ENCODE measurements at places on chromosomes 16 and 17.
A peak's percentile ranks its signal among the peaks of the same experiment; 100 is the strongest.

- DNase-seq, result no peak
These were observed at the start of gene NXPH3 for GRCh38 chr17:49575679-49576087. NXPH3 (plus strand) TSS chr17:49575871; CDS start chr17:49576220, 349 bp downstream.

- DNase-seq, result no peak
These were observed 236.6 kb downstream of the GSG1L start for GRCh38 chr16:27826893-27827289.

DNA sequence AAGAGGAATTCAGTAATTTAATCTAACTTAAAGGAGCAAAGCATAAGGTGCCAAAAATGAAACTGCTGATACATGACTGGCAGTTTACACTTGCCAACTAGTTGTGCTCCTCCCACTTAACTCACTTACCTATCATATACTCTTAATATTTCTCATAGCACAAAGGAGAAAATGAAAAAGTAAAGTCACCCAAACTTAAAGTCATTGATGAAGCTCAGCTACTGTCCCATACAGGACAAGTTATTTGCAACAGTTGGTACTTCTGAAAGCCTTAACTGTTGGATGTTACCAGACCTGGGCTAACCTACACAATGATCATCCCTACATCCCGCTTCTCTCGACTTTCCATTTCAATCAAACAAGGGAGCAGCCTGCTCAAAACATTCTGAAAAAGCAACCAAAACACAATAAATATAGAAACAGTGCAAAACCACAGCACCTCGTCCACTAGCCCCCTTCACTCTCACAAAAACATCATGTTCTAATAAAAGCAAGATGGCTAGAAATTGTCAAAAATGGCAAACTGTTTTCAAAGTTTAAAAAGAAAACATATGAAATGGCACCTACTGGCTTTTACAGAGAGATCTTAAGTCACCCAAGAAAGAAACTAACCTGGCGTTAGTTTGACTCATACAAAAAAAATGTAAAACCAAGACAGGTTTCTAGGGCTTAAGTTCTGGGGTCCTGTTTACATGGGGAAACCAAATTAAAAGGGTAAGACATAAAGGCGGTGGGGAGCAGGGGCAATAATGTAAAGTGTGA is 868 bp downstream of the MED13 start:
- peak; percentile 15 for DNase-seq

GRCh38 chr17:6061290-6061689 is 8.9 kb upstream of the WSCD1 start:
- DNase-seq, result no peak

GRCh38 chr17:14014657-14015056 is 54.6 kb upstream of the COX10 start:
- DNase-seq, result no peak

DNA sequence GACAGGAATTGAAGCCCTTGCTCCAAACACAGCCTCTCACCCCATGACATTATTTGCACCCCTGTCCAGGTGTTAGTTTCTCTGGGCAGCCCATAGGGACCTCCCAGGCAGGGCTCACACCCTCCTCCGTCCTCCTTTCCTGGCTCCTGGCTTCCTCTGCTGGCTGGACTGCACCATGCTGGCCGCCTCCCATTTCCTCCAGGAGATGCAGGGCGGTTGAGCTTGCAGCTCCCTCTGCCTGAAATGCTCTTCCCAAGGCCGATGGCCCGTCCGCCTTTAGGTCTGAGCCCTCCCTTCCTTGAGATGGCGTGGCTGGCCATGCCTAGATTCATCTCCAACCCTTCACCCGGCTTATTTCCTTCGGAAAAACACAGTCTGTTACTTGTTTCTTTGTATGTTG is 334.8 kb downstream of the SNX29 start:
- no peak for DNase-seq

DNA sequence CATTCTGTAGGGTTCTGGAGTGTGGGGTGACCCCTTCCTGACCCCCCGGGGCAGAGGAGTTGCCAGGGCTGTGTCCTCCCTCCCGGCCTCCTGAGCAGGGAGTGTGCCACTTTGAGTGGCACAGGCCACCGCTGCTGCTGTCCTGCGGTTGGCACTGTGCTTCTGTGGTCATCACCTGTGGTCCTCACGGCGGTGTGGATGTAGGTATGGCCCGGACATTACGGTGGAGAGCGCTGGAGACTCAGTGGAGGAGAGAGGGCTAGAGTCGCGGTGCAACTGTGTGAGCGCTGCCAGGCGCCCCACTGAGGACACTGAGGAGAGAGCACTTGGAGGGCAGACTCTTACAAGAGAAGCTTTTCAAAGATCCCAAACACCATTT is 39.1 kb downstream of the PGS1 start:
- no peak for DNase-seq

GRCh38 chr16:79717333-79718137 is 117.0 kb upstream of the MAF start:
- DNase-seq, result no peak

- DNase-seq, result no peak
These were observed 183.1 kb downstream of the CYLD start for GRCh38 chr16:50924759-50925545.

GRCh38 chr17:40056379-40057015 is 2.3 kb upstream of the MED24 start:
- no peak for DNase-seq

GRCh38 chr17:60900688-60901087 is 223.0 kb downstream of the BCAS3 start:
- no peak for DNase-seq

DNA sequence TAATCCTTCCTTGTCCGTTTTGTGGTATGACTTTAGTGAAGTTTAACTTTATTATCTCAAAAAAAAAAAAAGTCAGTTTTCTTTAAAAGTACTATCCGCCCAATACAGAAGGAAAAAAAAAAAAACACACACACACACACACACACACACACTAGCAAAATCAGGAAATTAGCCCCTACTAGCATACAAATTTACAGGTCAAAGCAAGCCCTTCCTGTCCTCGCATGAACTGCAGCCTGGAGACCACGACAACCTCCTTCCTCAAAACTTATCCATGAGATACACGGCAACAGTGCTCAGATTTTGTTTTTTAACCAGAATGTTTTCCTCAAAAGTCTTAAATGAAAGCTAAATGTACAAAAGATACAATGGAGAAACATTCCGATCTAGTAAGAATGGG is 16.2 kb downstream of the NCOR1 start:
- no peak for DNase-seq

DNA sequence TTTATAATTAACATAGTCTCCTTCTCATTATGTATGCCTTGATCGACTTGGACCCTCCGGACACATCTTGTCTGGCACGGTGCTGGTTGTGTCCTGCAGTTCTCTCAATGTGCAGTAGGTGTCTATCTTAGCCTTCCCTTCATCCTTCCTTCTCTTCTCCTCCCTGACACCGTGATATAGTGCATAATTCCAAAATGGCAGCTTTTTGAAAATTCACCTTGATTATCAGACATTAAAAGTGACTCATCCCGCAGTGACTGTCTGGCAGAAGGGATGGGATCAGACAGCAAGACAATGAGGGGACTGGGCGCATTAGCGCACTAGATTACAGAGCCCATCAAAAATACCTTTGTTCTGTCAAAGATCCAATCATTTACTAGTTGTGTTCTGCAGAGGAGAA is 70.0 kb upstream of the PMFBP1 start:
- no peak for DNase-seq

- DNase-seq, result no peak
These were observed 835.6 kb upstream of the RBFOX1 start for GRCh38 chr16:6496996-6497395.

- DNase-seq, result no peak
These were observed 4.5 kb upstream of the TCAP start for GRCh38 chr17:39660397-39661385.

GRCh38 chr16:56929639-56930038 is 2.3 kb upstream of the HERPUD1 start:
- DNase-seq, result no peak

- DNase-seq, result no peak
These were observed 16.3 kb downstream of the ENPP7 start for GRCh38 chr17:79746889-79747507.

- no peak for DNase-seq
These were observed 1.7 kb downstream of the MAP2K3 start for GRCh38 chr17:21286066-21286770.

GRCh38 chr17:81665205-81666091 is 957 bp downstream of the OXLD1 start:
- DNase-seq, result no peak

- no peak for DNase-seq
These were observed 28.5 kb downstream of the SMIM36 start for GRCh38 chr17:55482591-55483389.

GRCh38 chr16:10817963-10818941 is at the start of gene TVP23A:
TVP23A (minus strand) TSS chr16:10818794; CDS start chr16:10818493, 301 bp downstream.
- DNase-seq, result no peak

DNA sequence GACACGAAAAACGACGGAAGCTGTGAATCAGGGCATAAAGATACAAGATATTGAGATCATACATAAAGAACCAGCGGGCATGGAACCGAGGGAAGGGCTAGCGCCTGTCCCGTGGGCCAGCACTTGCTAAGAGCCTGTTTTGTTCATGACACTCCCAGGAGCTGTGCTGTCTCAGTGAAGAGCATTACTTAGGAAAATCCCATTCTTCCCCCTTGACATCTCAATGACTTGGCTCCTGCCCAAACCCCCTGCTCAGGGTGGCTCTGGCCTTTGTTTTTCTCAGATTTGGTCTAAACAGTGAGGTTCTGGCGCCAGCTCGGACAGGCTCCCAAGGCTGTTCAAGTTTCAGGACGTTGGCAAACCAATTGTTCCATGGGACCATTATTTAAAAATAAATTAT is 79.1 kb upstream of the SEC14L1 start:
- DNase-seq, result no peak

GRCh38 chr17:80621335-80621996 is 76.8 kb downstream of the RPTOR start:
- DNase-seq, result no peak

DNA sequence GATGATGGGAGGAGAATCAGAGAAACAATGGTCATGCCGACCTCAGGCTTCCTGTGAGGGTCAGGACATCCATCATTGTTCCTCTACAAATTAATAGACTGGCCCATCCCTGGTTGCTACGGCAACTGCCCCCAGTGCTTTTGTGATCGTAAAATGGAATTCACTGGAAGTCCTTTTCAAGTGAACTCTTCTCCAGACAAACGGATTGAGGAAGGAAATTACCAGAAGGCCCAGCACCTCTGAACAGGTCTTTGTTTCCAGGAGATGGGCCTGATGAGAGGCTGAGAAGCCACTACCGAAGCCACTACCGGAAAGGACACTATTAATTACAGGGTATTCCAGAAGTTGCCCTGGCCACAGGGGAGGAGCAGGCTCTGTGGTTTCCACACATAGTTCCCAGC is 126.0 kb downstream of the MGAT5B start:
- no peak for DNase-seq

DNA sequence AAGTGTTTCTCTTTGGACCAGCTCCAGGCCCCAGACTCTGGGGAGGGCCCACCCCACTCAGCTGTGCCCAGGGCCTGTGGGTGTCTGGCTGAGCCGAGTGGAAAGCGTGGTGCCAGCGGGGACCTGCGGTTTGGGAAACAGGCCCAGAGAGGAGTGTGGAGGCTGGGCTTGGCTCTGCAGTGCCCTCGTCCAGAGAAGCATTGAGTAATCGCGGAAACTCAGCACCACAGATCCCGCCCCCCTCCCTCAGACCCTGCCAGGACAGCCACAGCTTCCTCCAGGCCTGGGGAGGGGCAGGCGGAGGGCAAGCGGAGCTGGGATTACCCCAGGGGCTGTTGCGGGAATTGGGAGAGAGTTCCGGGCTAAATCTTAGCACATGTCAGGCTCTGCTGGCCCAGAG is 14.6 kb upstream of the PITPNA start:
- DNase-seq, result no peak
